ENCODE measurements at places on chromosomes 12 and 14.

DNA sequence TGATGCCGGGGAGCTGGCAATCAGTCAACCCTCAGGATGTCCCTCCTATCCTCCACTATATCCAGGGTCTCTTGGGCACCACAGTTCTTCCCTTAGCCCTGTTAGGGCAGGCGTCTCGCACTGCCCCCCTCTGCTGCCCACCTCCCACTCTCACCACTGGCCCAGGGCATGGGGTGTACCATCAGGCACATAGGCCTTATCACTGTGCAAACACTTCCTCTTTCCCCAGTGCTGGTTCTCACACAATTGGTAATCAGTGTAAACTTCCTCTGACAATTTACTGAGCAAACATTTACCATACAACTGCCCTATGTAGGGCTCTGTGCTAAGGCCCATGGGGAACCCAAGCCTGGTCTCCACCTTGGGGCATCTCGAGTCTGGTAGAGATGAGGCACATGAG, 20.1 kb upstream of the TMED10 start:
- no peak for DNase-seq

DNA sequence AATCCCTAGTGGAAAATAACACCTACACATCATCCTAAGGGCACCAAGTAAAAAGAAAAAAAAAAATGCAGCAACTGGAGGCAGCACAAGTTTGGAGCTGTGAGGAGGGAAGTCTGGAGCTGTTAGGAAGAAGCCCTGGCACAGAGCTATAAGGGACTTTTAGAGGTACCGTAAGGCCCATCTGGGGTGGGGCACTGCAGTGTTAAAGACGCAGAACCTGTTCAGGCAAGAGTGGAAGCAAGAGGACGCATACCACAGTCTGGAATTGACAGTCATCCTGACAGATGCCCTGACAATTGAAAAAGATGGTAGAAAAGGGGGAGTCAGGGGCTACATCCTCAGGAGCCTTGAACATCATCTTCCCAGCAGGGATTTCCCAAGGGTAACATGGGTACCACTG, 195.9 kb upstream of the PLEKHG7 start:
- DNase-seq, result no peak

DNA sequence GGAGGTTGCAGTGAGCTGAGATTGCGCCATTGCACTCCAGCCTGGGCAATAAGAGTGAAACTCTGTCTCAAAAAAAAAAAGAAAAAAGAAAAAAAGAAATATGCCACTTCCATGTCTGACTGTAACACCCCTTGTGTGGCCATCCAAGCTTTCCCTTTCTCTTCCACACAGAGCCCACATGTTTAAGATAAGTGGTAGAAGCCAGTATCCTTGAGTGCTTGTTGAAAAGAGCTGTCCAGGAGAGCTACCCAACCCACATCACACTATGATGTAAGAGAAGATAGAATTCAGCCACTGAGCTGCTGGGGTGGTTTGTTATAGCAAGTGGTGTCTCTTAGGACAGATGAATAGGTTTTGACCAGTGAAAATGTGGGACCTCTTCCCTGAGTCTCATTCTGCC, 82.1 kb downstream of the ZNF664 start:
- no peak for DNase-seq

- peak; percentile 5 for DNase-seq
These were observed 508.6 kb downstream of the FLRT2 start for GRCh38 chr14:86038387-86039042.

DNA sequence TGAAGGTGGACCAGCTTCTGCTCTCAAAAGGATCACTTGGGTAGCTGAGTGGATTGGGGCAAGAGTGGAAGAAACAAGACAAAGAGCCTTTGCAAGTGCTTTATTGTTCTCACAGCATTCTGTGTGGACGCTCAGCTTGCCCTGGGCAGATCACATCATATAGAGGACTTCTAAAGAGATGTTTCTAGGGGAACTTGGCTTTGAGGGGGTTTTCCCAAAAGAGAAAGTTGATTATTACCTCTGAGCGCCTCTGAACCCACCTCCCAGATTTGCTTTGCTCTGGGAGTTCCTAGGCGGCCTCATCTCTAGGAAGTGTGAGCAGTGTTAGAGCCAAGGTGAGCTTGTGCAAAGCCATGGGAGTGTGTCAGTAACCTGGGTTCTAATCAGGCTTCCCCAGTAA, 81.7 kb downstream of the RIN3 start:
- no peak for DNase-seq

DNA sequence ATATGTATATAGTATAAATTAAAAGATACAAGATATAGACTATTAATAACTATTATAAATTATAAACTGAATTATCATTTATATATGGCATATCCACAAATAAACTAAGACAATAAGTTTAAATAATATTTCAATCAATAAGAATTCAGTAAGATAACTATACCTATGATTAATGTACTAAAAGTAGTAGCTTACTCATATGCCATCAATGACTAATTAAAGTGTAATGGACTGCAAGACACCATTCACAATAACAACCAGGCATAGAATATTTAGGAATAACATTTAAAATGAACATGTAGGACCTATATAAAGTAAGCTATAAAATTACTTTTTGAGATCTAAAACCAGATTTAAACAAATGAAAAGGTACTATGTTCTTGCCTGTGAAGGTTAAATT, 18.8 kb downstream of the KCNC2 start:
- DNase-seq, result no peak

DNA sequence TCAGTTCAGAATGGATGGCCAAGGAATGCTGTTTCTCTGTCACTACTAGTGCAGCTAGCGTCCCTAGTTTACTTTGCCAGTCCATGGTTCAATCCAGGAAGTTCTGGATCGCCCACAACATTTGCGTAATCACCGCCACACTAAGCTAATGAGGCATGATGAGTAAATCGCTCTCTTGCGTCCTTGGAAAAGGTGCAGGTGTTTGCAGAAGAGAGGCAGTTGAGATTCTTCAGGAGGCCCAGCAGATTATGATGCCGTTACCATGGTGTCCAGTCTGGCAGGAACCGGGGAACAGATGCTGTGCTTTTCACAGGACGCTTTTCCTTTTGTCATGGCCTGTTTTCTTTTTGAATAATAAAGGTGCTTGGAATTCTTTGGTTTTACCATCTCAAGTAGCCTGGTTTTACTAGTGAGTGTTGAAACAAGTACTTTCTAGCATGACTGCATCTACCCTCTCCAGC, 9.0 kb downstream of the TPH2 start:
- no peak for DNase-seq

- DNase-seq, result no peak
These were observed 27.7 kb downstream of the PPP4R3A start for GRCh38 chr14:91482263-91483013.

- no peak for DNase-seq
These were observed 81.0 kb upstream of the FZD10 start for GRCh38 chr12:130081117-130081805.

DNA sequence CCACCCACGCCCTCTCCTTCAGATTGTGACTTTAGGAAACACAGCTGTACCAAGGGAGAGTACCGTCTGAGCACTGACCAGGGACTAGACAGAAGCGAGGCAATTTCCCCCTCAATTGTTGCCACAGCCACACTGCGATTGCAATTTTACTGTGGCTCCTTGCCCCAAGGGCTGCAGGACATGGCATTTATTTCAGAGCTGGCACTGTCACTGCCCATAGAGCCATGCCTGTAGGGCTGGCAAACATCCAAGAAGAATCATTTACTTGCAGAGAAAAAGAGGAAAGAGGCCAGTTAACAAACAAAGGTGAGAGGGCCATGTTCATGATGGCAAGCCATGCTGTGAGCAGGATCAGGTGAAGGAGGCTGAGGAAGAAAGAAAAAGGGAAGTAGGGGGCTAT, 129.6 kb downstream of the EMP1 start:
- DNase-seq, result no peak

DNA sequence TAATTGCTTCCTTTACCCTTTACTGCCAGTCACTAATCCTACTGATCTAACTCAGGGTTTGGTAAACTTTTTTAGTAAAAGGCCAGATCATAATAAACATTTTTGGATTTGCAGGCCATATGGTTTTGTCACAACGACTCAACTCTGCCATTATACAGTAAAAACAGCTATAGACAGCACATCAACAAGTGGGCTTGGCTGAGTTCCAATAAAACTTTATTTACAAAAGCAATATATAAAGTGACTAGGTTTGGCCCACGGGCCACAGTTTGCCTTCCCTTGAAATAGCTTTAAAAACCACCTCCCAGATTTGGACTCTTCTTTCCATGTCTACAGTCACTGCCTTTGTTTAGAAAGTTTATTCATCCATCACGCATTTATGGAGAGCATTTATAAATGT, 146.9 kb downstream of the NTF3 start:
- DNase-seq, result no peak

DNA sequence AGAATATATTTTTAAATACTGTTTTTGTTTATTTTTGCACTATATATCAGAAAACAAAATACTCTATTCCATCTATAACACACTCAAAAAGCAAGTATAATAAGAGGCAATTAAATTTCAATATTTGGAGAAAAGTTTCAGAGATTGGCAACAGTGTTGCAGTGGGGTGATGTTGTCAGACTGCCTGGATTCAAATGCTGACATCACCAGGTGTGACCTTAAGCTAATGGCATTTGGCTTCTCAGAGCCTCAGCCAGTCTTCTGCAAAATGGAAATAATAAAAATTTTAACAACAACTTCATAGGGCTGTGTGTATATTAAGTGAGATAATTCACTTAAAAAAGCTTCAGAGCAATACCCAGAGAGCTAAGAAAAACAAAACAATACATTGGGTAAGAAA, 74.7 kb downstream of the TMTC1 start:
- no peak for DNase-seq

DNA sequence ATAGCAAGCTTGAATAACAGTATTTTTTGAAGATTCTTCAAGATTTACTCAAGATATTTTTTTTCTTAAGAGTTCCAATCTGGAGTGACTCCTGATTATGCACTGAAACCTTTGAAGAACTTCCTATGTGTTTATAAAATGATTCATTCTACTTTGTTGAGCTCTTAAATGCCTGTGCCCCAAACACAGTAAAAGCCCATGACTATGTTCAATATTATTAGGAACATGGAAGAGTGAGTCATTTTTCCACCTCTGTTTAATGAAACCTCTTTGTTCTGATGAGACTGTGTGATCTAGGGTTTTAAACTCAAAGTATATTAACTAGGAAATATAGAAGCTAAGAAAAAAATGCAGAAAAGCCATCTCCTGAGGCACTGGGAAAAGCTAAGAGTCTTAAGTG, 415.0 kb upstream of the FBXO33 start:
- no peak for DNase-seq

DNA sequence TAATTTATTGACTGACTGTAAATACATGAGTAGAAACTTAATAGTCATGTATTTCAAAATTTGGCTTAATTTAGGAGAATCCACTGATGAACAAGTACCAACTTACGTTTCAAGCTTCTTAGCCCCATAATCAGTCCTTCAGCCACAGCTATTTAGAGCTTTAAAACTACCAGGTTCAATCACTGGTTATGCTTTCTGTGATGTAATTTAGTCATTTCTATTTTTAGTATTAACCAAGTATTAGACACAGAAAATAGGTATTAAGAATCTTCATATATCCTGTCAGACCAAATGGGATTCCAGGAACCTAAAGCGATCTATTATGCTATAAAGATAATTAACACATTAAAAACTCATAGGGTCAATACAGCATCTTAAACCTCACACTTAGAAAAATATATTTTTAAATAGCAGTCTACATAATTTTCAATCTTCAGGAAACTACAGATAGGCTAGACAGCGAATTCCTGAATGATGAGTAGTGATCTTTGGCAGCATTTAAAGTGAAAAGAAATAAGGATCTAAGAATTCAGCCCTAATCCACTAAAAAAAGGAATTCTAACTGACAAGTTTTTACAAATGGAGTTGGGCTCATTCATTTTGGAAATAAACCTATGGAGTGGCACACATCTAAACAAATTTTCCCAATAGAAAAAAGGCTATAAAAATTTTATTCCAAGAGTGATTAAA, 51.5 kb downstream of the ZC3H14 start:
- DNase-seq, result no peak

GRCh38 chr12:46459861-46460545, 87.4 kb upstream of the SLC38A2 start:
- no peak for DNase-seq

DNA sequence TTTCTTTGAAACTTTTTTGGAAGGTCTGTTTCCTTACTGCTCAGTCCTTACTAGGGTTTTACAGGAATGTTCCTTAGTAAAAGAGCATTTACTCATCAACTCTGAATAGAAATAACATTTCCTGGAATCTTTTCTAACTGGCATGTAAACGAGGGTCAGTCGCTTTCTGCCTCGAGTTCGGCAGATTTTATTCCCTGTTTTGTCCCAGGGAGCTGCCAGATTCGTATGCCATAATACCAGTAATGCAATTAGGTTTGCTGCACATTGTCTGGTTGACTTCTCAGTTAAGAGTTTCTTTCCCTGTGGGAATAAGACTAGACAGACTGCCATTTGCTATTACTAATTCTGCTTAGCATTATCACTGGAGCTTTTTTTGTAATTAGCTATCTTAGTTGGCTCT, 91.9 kb downstream of the VRK1 start:
- no peak for DNase-seq

DNA sequence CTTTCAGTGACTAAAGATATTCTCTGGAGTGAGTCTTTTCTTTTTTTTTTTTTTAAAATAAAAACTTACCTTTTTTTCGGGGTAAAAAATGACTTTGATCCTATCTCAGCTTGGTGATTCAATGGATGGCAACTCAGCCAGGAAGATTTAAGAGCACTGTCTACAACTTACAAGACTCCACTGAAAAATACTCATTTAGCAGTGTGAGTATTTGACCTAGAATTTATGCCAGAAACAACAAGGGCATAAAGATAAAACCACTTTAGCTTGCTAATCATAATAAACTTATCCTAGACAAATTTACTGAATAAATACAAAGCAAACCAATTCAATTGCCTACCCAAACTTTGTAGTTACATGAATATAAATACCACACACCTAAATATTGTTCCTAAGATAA, 446.6 kb downstream of the RPS29 start:
- DNase-seq, result no peak

DNA sequence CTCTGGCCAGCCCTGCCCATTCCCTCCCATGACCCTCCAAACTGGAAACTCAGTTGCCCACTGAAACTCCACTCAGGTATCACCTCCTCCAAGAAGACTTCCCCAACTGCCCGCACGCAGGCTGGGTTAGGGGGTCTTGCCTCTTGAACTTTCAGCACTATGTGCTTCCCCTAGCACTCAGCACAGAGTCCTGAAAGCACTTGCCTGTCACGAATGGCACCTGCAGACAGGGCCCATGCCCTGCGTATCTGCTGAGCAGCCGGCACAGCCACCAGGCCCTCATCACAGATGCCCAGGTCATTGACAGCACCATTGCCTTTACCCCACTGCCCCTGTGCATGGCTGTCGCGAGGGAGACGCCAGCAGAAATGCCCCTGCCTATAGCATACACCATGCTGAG, 11.2 kb downstream of the CCDC88C start:
- no peak for DNase-seq
